ENCODE measurements at places on chromosomes 1 and 21.

DNA sequence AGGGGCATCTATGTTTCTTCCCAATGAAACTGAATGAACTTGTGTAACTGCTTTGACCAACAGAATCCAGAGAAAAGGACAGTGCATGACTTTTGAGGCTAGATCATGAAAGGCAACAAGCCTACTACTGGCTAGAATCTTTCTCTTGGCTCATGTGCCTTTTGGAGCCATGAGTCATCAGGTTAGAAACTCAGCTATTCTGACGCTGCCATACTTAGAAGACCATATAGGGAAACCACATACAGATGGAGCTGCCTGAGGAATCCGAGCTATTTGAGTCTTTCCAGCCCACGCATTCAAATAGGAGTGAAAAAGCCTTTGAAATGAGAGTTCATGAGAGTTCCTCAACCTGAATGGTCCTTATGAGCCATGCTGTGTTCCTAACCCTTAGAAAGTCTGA is 738.5 kb upstream of the CHRM3 start:
- peak; percentile 15 for DNase-seq

- no peak for DNase-seq
Observed at GRCh38 chr1:166273618-166274017, 106.8 kb upstream of the FAM78B start.

DNA sequence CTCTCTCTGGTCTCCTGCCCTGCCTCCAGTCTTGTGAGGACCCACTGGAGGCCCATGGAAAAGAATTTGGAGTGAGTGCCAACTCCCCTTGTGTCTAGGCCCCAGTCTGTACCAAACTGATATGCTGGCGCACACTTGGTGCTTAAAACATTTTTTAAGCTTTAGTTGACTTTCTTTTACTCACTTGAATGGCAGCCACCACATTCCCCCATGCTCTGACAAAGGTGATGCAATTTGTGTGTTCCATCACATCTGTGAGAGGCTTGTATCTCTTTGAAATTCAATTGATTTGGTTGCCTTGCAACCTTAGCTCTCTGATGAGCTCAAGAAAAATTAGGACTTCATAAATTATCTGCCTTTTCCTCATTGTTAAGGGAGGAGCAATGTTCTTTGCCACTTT is 30.5 kb upstream of the WDTC1 start:
- DNase-seq, result no peak

DNA sequence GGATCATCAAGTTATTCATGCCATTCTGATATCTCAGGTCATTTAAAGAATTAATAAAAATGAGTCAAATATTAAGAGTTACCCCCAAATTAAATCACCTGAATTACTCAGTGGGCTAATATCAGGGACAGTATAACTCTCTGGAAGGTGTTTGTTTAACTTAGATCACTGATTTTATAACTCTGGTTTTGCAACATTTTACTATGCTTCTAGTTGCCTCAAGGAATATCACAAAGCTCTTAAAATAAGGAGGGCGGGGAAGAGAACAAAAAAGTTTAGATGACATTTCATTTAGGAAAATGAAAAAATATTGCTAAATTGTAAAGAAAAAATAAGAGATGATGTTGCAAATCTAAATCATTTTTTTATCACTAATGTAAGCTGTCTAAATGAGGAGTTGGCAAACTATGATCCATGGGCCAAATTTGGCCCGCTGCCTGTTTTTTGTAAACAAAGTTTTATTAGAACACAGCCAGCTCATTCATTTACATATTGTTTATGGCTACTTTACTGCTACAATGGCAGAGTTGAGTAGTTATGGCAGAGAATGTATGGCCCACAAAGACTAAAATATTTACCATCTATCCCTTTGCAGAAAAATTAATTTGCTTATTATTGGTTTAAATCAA is 31.9 kb upstream of the SLC19A2 start:
- DNase-seq, result no peak

GRCh38 chr1:167412072-167412471 is 106.3 kb downstream of the CD247 start:
- DNase-seq, result no peak

DNA sequence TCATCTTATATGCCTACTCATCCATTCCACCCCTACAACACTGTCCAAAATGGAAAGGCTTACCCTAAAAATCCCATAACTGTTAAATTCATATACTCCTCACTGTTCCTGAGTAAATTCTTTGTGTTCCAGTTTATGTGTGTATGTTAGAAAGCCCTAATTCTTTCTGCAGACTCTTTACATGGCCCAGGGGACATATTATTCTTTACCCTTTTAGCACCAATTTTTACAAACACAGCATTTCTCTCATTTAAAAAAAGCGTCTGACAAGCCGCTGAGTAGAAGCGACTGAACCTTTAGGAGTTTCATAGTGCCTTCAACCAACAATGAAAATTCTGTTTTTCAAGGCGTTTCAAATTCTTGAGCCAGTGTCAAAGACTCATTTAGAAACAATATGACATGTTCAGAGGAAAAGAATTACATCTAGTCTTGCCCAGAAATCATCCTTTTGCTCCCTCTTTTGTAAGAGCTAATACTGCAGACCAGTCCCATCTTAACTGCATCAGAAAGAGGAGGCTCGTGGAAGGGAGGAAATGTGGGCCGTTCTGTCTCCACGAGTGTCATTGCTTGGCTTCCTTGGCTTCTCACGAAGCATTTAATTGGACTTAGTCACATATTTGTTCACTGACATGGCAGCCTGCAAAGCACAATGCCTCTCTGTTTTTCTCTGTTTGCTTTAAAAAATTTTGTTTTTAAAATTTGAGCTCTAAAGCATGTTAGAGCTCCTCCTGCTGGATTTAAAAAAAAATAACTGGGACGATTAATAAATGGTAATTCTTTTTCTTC is 21.3 kb upstream of the C1orf105 start:
- peak; percentile 89 for DNase-seq

DNA sequence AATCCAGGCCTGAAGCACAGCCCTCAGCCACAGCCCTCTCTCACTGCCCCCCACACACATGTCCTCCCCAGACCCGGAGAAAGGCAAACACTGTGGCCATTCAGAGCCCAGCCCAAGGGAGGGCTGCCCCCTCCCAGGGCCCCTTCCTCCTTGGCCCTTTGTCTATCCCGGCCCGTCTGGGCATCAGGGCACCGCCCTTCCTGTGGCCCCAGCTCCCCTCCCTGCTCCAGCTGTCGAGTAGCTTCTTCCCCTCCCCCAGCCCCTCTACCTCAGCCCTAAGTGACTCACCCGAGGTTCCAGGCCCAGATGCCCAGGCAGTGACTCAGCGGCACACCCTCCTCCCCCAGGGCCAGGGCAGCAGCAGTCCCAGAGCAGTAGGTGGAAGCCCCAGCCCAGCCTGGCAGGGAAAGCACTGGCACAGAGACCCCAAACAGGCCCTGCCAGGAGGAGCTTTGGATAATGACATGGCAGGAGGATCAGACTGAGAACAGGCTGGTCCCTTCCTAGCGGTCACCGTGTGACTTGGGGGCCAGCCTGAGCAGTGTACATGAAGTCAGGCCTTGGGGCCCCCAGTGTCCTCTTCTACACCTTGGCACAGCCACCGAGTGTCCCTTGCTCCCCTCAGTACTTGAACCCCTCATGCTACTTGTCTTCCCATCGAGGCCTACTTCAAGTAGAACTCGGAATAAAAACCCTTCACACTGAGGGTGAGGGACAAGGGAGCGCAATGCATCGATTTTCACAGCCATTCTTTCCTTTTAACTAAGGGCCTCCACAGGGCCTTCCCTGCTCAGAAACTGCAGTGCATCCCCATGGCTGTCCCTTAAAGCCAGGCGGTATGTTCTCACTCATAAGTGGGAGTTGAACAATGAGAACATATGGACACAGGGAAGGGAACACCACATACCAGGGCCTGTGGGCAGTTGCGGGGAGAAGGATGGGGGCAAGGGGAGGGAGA is 1.0 kb upstream of the S100A2 start:
- DNase-seq, result peak; percentile 94

- DNase-seq, result peak; percentile 12
Observed at GRCh38 chr21:44533121-44533890, 6.7 kb downstream of the KRTAP10-1 start.

GRCh38 chr1:34771573-34772371 is 9.2 kb upstream of the GJB3 start:
- DNase-seq, result no peak

DNA sequence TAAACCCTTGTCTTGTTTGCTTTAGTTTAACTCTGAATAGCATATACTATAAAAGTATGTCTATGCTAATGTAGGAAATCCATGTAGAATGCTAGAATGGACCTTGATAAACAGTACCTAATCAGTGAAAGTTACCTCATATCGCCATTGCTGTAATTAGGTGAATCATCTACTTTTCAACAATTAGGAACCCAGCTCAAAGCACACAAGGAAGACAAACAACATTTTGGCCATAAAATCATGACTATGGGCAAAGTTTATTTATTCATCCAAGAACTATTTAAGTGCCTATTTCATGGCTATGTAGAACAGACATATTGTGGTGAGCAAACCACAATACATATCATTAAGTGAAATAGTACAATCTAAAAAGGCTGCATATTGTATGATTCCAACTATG is 1043.2 kb downstream of the BRINP3 start:
- no peak for DNase-seq

Data from femur (tissue), 1 donor.